ENCODE measurements at places on chromosomes 12 and 14.

GRCh38 chr12:26798023-26798422, 35.0 kb downstream of the ITPR2 start:
- DNase-seq: peak; percentile 82

GRCh38 chr14:34030864-34031263, 80.0 kb upstream of the EGLN3 start:
- DNase-seq: peak; percentile 61

- DNase-seq: peak; percentile 79
Measured at GRCh38 chr12:48296586-48297282, 54.0 kb downstream of the ZNF641 start.

DNA sequence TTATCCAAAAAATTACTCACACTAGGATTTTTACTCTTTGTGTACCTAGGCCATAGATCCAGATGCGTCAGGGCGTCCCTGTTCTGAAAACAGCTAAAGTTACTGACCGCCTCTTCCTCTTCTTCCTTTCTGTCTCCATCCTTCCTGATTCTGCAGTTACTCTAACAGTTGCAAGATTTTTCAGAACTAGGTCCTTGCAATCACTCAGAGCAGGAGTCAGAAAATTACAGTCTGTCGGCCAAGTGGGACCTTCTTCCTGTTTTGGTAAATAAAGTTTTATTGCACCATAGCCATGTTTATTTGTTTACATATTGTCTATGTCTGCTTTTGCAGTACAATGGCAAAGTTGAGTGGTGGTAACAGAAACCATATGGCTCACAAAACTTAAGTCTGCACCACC, 25.6 kb upstream of the FGF6 start:
- DNase-seq: no peak

DNA sequence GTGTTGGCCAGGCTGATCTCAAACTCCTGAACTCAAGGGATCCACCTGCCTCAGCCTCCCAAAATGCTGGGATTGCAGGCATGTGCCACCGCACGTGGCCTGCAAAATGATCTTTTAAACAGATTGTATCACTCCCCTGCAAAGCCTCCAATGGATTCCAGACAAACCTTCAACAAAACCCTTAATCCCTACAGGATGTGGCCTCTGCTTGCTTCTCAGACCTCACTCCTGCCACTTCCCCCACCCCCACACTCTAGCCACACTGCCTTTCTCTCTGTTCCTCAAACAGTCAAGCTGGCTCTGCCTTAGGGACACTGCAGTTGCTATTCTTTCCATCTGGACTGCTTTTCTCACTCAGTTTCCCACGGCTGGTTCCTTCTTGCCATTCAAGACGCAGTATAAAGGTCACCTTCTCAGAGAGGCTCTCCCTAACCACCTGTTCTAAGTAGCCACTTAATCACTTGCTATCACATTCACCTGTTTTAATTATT, 47.3 kb upstream of the TMED10 start:
- no peak for DNase-seq

GRCh38 chr14:91202234-91202974, 42.1 kb downstream of the GPR68 start:
- no peak for DNase-seq

DNA sequence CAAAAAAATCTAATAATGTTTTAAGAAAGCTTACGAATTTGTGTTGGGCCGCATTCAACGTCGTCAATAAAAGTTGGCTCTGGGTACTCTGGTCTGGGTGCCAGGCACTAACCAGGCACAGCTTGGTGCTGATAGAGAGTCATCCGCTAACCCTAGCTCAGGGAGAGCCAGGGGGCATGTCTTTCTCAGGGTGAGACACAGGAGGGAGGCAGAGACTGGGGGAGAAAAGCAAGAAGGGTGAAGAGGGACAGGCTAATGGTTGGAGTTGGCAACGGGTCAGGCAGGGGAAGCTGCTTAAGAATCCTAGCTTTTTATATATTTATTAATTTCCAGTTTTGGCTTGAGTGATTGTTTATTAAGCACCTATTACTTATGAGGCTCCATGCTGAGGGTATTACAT, 105.0 kb downstream of the CMKLR1 start:
- no peak for DNase-seq

GRCh38 chr14:65267856-65268255, 144.7 kb upstream of the FUT8 start:
- no peak for DNase-seq

DNA sequence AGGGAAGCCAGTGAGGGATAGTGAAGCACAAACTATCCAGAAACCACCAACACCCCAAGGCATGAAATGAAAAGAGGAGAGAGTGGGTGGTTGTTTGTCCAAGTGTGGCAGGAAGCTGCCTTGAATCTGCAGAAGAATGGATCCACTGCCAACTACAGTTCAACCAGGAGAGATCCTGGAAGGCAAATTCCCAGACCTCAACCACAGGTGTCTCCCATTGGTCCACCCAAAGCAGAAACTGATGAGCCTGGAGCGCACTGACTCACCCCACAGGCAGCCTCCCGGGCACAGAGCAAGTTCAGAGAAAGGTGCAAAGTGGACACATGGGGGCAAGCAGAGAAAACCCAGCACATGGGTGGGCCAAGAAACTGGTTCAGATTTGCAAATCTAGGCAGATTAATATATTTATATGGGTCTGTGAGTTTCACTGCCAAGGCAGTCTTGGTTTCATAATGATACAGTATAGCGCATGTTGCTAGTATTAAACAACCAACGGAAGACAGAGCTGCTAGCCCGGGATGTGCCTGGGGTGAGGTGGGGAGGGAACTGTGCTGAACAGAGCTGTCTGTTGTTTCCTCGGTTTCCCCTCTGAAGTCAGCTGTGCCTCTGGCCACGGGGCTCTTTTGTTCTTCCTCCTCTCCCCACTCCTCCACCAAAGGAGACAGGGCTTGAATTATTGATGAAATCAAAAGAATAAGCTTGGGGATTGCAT, 416.2 kb upstream of the CCDC196 start:
- no peak for DNase-seq

- DNase-seq: no peak
Measured at GRCh38 chr14:92088494-92088893, 17.9 kb downstream of the ATXN3 start.

DNA sequence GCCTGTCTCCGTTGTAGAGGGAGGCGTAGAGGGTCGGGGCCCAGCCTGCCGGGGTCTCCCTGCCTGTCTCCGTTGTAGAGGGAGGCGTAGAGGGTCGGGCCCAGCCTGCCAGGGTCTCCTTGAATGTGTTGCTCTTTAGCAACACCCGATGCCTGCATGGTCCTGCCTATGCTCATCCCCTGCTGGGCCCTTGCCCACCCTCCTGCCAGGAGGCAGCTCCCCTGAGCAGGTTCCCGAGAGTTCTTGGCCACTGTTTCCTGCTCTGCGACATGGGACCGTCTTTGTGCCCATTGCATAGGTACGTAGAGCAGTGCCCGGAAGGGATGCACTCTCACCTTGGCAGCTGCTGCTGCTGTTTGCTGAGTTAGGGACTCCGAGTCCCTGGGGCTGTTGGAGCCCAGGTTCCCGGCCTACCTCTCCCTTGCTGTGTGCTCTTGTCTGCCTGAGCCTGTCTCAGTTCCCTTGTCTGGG, 3.3 kb downstream of the KIF26A start:
- DNase-seq: no peak

GRCh38 chr12:124898200-124898922, 16.1 kb downstream of the UBC start:
- no peak for DNase-seq

- no peak for DNase-seq
Measured at GRCh38 chr14:101494826-101495225, 66.5 kb upstream of the DIO3 start.

GRCh38 chr14:31283578-31284252, 76.1 kb upstream of the HECTD1 start:
- no peak for DNase-seq

GRCh38 chr12:125203145-125203765, 138.0 kb downstream of the AACS start:
- DNase-seq: no peak

DNA sequence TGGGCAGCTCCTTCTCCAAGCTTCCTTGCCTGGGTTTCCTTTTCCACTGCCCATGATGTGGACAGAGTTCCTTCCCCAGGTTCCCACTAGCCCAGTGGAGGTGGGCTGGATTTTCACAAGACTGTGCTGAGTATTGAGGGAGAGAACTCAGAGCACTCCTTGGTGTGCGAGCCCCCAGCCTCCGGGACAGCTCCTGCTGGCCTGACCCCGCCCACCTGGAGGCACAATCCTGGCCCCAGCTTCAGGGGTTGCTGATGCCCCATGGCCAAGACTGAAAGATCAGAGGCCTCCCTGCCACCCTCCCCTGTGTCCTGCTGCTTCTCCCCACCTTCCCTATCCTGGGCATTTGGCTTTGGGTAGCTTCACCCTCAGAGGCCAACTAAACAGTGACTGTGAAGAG, 7.7 kb downstream of the KCNH3 start:
- no peak for DNase-seq

DNA sequence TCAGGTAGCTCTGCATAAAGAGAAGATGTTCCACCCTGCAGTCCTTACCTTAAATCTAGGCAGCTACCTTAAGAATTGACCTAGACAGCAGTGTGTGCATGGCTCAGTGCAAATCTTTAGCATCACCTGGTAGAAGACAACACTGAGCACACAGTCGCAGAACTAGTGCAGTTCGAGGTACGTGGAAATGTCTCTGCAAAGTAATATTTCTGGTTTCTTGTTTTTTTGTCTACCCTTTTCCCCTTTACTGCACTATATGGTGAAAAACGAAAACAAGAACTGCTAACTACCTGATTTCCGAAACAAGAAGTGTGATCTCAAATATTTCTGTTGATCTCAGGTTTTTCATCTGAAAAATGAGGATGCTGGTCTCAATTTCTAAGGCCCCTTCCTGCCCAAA, 82.5 kb downstream of the ETV6 start:
- DNase-seq: no peak

GRCh38 chr12:1920436-1920835, 2.0 kb upstream of the CACNA2D4 start:
- no peak for DNase-seq

- no peak for DNase-seq
Measured at GRCh38 chr12:93521225-93522080, 51.0 kb upstream of the SOCS2 start.

DNA sequence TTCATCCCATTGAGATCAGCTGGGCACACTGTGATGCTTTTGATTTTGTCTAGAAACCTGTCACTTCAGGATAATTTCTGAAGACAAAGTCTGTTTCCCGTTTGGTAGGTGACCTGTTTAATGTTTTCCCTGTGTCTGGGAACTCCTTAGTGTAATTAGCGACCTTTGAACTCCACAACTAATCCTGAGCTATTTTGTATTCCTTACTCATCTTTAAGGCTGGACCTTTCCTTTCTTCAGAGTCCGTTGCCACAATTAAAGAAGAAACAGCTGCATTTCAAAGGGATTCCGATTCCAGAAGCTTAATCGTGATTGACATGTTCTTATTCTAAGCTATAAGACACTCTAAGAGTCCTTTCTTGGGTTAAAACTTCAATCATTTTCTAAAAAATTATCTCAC, 22.0 kb downstream of the AP5M1 start:
- DNase-seq: no peak

- DNase-seq: no peak
Measured at GRCh38 chr12:118908811-118909210, 72.5 kb upstream of the SRRM4 start.

GRCh38 chr12:74111688-74112360, 425.8 kb upstream of the ATXN7L3B start:
- peak; percentile 25 for DNase-seq

- no peak for DNase-seq
Measured at GRCh38 chr12:110426406-110426805, 22.9 kb upstream of the ANAPC7 start.

GRCh38 chr12:43094886-43095575, 457.0 kb downstream of the ADAMTS20 start:
- no peak for DNase-seq

- peak; percentile 46 for DNase-seq
Measured at GRCh38 chr14:93219103-93219726, 12.2 kb downstream of the UBR7 start.

DNA sequence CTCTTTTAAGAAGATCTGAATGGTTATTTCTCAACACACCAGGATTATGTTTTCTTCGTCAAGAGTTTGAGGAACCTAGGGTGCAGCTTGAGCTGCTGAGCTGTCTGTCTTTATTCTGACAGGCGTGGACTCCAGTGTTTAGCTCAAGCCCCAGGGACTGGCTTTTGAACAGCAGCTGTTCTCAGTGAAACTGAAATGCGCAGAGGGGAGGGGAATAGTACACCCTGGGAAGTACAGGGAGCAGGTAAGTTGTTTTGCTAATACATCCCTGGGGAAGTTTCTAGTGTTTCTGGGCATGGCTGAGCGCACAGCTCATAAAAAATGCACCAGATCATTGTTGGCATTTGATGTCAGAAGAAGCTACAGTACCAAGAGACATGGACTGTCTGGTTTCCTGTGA, 659.8 kb downstream of the DIO2 start:
- no peak for DNase-seq

DNA sequence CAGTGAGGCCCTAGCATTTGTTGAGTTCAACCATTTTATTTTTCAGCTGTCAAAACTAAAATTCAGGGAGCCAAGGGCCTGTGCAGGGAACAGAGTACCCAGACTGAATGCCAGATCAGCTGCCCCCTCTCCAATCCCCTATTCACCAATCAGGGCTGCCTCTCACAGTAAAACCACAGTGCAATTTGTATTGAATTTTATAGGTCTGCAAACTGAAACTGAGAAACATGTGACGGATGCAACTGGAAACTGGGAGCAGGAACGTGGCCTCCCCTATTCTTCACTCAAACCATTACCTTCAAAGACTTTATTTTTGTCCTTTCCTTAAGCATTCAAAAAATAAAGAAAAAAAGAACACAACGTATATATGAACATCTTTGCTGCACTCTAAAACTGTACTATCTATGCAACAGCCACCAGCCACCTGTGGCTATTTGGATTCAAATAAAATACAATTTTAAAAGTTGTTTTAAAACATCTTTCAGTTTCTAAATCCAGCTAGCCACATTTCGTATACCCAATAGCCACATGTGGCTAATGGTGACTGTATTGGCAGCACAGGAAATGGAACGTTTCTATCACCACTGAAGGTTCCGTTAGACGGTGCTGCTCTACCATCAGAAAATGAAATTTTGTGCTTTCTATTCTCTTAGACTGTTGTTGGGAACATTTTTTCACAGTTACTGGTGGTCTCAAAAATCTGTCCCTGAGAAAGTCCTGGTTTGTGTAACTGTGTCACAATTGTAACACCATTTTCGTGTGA, 371.3 kb upstream of the FAR2 start:
- no peak for DNase-seq

- no peak for DNase-seq
Measured at GRCh38 chr12:48946943-48947342, 10.3 kb downstream of the ARF3 start.

GRCh38 chr12:113933201-113933786, 32.8 kb downstream of the RBM19 start:
- DNase-seq: peak; percentile 17

All from left kidney (tissue), 8 donors.